PC-9 (cell line): ENCODE measurements at places on chromosomes 2 and 18. TPM values are rescaled to one million over a fixed set of nuclear protein-coding genes. Genes with fewer than 3 reads are reported as not detected.

- no peaks in the 10 kb centered on the region for H3K4me1 ChIP-seq
- no peak for DNase-seq
- H3K27me3 ChIP-seq: no peaks in the 10 kb centered on the region
- no peak overlapping the region for H3K27ac ChIP-seq
- no peaks in the 10 kb centered on the region for H3K36me3 ChIP-seq
Measured at GRCh38 chr2:49832555-49832954, 678.2 kb upstream of the FSHR start.

DNA sequence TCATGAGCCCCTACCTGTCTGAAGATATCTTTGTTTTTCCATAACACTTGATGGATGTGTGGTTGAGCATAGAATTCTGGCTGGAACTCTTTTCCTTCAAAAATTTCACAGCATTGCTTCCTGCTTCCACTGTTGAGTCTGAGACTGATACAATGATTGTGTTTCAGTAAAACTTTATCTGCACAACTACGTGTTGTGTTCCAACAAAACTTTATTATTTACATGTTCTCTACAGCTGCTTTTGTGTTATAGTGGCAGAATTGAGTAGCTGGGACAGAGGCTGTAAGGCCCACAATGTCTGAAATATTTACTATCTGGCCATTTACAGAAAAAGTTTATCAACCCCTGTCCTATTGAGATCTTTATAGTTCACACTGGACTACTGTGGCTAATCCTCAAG is 275.3 kb downstream of the PHLPP1 start:
- no peak overlapping the region for H3K4me3 ChIP-seq
- peaks cover 19% of the 10 kb centered on the region for H3K4me1 ChIP-seq
- no peaks in the 10 kb centered on the region for H3K27me3 ChIP-seq
- H3K27ac ChIP-seq: no peak overlapping the region
- DNase-seq: no peak
- H3K36me3 ChIP-seq: no peaks in the 10 kb centered on the region

GRCh38 chr2:229181641-229182040 is 89.4 kb downstream of the PID1 start:
- H3K27me3 ChIP-seq: no peaks in the 10 kb centered on the region
- no peaks in the 10 kb centered on the region for H3K4me1 ChIP-seq
- no peak overlapping the region for H3K27ac ChIP-seq
- H3K36me3 ChIP-seq: no peaks in the 10 kb centered on the region
- DNase-seq: no peak

DNA sequence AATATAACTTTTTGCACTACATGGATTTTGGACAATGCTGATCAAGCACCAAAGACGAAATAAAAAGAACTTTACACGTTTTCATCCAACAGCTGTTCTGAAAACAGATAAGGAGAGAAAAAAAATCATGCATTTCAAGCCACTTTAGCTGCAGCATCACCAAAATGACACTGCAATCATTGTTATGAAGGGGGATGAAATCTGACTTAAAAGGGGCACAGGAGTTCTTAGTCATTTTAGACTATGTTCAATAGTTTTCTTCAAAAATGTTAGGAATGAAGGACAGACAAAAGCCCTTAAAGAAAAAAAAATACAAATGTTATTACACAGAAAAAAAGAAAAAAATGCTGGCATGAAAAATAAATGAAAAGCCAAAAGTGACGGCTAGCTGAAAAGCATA is 71.2 kb downstream of the CUL3 start:
- peaks cover 38% of the 10 kb centered on the region for H3K36me3 ChIP-seq
- no peaks in the 10 kb centered on the region for H3K27me3 ChIP-seq
- no peak for DNase-seq
- peaks cover 4% of the 10 kb centered on the region for H3K4me1 ChIP-seq
- H3K27ac ChIP-seq: no peak overlapping the region

GRHL1 gene
- 8.6 and 10.6 TPM in 2 replicates for total RNA-seq
